NCI-H187 treated with DMSO at 0.1 percent for 48 hours (cell line): ENCODE measurements at places on chromosomes 13 and 19.
A peak's percentile ranks its signal among the peaks of the same experiment; 100 is the strongest.

- DNase-seq = no peak
Measured at GRCh38 chr13:37118016-37118415, 12.6 kb upstream of the CSNK1A1L start.

DNA sequence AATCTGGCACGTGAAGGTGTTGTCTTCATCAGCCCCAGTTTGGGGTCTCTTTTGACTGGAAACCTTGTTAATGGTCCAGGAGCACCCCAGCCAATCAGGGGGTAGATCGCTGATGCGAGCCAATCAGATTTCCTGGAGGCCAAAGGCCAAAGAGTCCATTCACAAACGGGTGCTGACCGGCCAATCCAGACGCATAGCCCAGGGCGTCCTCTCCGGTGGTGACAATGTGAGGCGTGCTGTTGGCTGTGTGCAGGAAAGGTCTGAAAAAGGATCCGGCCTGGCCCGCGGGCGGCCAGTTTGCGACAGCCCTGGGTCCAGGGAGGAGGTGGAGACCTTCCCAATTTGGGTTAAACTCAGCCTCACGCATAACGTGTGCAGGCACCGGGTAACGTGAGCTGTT, 3.1 kb downstream of the MAST3 start:
- DNase-seq = no peak

GRCh38 chr13:53200498-53201453, 172.2 kb downstream of the OLFM4 start:
- DNase-seq = no peak

DNA sequence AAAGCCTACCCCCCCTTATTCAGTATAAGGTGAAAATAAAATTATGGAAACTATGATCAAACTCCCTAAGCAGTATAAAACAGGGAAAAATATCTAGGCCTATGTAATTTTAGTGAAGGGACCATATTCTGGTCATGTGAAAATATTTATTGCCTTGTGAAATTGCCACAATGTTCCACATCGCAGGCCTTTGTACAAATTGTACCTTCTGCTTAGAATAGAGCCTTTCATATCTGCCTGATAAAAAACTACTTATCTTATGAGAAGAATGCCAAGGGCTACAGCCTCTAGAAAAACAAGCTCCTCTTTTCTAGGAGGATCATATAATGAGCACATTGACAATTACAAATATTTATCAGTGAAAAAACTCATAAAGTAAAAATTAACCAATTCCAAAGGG, 1280.0 kb downstream of the EFNB2 start:
- DNase-seq = no peak

GRCh38 chr19:372306-372890, 27.8 kb upstream of the MIER2 start:
- no peak for DNase-seq

- DNase-seq = no peak
Measured at GRCh38 chr13:99662678-99663077, 161.4 kb downstream of the TM9SF2 start.

DNA sequence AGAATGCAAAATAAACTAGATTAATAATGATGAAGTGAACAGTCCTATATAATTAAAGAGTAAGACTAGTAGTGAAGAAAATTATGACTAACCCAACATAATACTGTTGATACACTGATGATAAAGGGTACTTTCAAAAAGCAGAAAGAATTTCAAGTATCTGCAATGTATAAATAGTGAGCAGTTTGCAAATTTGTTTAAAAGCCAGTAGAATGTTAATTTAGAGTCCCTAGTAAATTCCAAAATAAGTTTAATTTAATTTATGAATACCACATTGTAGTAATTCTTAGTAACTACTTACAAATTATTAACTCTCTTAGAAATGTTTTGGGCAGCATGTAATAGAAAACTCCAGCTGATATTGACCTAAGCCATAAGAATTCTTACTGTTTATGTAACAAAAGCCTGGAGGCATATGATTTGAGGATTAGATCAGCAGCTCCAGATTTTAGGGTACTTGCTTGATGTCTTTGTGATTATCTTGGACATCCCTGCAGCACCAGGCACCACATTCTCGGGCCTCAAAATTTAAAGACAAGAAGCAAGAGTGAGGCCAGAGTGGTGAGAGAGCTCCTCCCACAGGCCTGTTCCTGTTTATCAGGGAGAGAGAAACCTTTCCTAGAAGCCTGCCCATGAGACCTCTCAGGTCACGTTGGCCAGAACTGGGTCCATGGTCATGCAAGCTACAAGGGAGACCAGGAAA, 67.6 kb upstream of the TDRD3 start:
- peak; percentile 76 for DNase-seq

GRCh38 chr13:42454749-42455148, 119.2 kb upstream of the TNFSF11 start:
- no peak for DNase-seq

- no peak for DNase-seq
Measured at GRCh38 chr19:18029617-18030338, 21.8 kb downstream of the ARRDC2 start.

GRCh38 chr13:100854006-100854405, 179.4 kb upstream of the TMTC4 start:
- no peak for DNase-seq

GRCh38 chr13:44197791-44198770, 175.5 kb upstream of the SERP2 start:
- DNase-seq = no peak

- DNase-seq = no peak
Measured at GRCh38 chr13:102402290-102402689, 442 bp upstream of the FGF14 start.

DNA sequence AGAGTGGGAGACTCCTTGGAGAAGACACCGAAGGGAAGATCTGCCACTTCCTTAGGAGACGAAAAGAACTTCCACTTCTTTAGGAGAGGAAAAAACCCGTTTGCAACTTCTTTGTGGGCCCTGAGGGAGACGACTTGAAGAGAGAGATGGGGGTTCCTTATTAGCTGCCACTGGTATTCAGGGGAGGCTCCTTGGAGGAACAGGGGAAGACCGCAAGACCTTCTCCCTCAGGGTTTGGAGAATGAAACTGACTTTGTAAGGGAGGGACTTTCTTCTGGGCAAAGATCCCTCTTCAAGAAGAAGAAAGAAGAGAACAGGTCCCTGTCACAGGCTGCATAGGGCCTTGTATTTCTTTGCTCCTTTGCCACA, 416 bp downstream of the BCKDHA start:
- no peak for DNase-seq

DNA sequence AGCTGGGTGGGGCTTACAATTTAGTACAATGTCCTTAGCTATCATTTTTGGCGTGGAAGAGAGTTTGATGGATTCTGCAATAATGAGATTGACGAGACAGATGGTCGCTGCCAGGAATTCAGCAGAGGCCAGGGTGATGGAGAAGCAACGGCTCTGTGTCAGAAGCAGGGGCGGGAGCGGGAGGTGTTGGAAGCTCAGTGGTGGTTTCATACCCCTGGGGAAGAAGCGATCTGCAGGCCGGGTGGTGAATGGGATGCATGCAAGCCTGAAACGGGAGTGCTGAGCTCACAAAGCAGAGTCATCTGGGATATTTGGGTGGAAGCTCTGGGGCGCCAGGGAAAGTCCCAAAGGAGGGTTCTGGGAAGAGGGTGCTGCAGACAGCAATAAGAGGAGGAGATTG, 370.8 kb downstream of the ZNF536 start:
- DNase-seq = no peak

DNA sequence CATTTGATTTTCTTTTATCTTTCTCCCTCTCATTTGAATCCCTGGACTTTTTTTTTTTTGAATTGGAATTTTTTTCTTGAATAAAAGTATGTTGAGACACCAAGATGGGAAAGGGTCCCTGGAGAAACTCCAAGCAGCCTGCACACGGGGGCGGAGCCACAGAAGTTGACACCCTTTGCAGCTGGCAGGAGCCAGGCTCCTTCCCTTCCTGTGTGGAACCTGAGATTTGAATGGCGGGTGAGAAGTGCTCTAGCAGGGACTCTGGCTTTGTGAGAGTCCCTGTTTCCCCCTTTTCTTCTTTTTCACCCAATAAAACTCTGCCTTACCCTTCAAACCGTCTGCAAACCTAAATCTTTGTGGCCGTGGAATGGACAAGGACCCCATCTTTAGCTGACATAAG, 1381.0 kb upstream of the MIR17HG start:
- DNase-seq = no peak

DNA sequence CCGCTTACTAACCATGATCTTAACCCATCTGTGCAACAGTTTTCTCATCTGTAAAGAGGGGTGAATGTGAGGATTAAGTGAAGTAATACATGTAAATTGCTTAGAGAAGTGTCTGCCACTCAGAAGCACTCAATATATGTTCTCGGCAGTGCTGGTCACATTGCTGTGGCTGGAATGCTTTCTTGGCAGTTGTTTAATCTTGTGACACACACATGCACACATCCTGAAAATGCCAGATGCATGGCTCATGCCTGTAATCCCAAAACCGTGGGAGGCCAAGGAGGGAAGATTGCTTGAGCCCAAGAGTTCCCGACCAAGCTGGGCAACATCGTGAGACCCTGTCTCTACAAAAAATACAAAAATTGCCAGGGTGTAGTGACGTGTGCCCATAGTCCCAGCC, 4.9 kb upstream of the DMKN start:
- DNase-seq = no peak
